Neural crest cell (in vitro differentiated cells): ENCODE measurements at places on chromosomes 13 and 19.
A peak's percentile ranks its signal among the peaks of the same experiment; 100 is the strongest.

DNA sequence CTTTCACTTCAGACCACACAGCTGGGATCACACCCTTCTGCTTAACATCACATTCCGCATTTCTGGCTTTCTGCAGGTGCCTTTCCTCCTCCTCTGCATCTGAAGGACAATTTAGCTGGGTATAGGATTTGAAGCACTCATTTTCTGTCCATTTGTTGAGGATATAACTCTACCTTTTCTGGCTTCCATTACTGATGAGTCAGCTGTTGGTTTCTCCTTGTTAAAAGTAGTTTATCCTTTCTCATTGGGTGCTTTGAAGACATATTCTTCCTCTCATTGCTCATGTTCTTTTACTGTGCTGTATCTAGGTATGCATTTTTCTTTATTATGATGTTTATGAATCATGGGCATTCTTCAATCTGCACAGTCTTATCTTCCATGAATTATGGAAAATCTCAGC is 199.3 kb upstream of the SOX1 start:
- no peak for DNase-seq

DNA sequence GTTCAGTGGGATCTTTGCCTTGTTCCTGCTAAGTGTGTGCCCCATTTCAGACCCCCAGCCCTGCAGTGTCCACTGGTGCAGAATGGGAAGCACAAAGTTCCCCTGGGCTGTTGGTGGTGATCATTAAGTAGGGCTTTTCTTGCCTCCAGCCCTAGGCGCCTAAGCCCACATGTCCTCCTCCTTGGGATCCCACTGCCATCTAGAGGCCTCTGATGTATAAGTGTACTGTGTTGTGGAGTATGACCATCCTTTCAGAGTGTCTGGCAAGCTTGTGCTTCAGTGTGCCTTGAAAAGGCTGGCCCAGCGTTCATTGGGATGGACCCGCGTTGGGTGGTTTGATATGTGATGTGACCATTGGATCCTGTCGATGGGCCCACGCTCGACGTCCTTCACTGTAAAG is 71.2 kb downstream of the WASF3 start:
- no peak for DNase-seq

GRCh38 chr19:18306888-18307260 is 16.0 kb downstream of the LSM4 start:
- no peak for DNase-seq

GRCh38 chr13:42878721-42879120 is 97.3 kb downstream of the FAM216B start:
- DNase-seq, result no peak

- no peak for DNase-seq
Measured at GRCh38 chr13:100602493-100603111, 14.0 kb upstream of the GGACT start.

GRCh38 chr19:6047741-6048251 is 62.5 kb downstream of the RFX2 start:
- peak; percentile 42 for DNase-seq

DNA sequence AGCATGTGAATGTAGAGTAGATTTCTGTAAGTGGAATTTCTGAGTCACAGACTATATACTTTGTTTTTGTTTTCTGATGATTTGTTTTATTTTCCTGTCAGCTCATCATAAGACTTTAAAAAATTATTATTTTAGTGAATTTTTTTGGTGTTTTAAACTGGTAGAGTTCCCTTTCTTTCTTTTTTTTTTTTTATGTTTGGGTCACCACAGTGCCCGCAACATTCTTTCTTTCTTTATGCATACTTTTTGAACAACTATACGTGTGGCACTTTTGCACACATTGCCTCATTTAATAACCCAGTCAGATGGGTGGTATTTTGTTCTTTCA is 46.0 kb downstream of the WDFY2 start:
- DNase-seq, result no peak

- DNase-seq, result no peak
Measured at GRCh38 chr19:46718157-46718933, 1.4 kb upstream of the PRKD2 start.

- DNase-seq, result no peak
Measured at GRCh38 chr13:111857846-111858560, 208.9 kb upstream of the SOX1 start.

DNA sequence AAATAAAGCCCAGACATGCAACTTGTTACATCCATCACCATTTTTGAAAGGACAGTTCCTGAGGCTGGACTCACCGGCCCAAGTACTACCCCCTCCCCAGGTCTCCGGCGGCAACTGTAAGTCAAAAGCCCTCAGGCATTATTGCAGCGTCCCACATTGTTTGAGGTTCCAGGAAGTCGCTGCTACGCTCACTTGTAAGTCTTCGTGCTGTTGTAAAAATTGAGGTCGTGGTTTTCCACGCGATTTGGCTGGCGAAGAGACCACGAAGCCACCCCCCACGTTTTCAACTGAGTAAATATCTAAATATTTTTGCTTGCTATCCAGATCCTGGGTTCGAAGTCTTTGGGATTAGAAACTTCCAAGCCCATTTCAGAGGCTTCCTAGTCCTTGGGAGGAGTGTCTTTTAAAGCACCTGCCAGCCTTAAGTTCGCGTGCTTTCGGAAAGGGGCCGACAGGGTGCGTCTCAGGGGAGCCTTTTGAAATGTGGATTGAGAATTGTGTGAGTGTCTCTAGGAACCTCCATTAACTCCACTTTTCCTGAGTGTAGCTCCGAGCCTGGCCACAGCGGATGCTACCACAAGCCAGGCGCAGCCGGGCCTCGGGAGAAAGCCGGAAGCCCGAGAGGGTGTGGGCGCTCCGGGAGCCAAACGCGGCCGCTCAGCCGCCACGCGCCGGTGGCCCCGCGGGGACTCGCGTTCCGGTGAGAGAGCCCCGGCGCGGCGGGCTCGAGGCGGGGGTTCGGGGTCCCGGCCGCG is 434 bp upstream of the FNDC3A start:
- peak; percentile 14 for DNase-seq

- no peak for DNase-seq
Measured at GRCh38 chr13:36090592-36090991, 40.6 kb downstream of the DCLK1 start.

- DNase-seq, result no peak
Measured at GRCh38 chr19:13172346-13173138, 22.3 kb downstream of the IER2 start.

DNA sequence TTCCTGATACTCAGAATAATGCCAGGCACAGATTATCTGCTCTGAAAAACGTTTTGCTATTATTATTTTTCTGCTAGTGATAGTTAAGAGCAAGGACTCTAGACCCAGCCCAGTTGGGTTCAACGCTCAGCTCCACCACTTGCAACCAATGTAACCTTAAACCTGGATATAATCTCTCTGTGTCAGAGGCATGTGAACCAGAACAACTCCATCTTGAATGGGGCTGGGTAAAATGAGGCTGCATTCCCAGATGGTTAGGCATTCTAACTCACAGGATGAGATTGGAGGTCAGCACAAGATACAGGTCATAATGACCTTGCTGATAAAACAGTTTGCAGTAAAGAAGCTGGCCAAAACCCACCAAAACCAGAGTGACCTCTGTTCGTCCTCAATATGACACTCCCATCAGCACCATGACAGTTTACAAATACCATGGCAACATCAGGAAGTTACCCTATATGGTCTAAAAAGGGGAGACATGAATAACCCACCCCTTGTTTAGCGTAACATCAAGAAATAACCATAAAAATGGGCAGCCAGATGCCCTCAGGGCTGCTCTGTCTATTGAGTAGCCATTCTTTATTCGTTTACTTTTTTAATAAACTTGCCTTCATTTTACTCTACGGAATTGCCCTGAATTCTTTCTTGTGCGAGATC is 13.6 kb downstream of the FAM187B start:
- no peak for DNase-seq

DNA sequence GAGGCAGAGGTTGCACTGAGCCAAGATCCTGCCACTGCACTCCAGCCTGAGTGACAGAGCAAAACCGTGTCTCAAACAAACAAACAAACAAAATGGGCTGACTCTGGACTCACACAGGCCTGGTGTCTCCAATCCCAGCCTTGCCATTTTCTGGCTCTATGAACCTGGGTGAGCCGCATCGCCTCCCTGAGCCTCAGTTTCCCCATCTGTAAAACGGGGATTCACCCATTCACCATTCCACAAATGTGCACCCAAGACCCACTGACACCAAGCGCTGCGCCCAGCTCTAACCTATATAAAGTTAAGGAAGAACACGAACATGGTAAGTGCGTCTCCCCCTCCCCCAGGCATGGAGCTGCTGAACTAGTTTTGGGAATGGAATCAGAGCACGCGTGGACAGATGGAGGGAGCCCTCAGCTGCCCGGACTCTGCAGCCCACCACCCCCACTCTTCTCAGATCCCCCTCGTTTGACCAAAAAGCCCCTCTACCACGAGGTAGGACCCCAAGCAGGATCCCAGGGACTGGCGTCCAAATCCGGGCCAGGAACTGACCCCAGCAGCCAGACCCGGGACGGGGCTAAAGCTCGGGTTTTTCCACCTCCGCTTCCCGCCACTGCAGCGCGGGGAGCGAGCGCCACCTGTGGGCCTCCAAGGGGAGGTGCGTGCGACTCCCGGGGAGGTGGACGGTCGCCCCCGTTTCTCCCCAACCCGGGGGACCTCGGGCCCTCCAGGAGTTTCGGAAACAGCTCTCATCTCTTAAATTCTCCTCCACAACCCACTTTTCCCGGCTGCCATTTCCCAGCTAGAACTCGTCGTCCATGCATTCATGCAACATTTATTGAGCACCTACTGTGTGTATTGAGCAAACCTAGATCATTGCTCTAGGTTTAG is 33.0 kb upstream of the ADGRE5 start:
- peak; percentile 76 for DNase-seq

DNA sequence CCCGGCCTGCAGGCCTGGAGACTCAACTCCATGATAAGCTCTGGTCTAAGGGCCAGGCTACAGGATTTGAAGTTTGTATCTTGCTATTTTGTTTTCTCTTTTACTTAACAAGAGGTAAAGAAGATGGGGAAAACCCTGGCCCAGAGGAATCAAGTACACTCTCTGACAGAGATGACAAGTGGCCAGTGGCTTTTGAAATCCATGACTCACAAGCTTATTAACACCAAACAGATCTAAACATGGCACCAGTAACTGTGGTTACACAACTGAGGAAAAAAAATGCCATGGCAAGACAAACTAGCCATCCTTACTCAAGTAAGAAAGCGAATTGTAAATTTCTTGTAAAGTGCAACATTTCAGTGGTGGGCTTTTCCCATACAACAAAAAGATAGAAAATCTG is 72.6 kb upstream of the SERTM1 start:
- DNase-seq, result no peak

DNA sequence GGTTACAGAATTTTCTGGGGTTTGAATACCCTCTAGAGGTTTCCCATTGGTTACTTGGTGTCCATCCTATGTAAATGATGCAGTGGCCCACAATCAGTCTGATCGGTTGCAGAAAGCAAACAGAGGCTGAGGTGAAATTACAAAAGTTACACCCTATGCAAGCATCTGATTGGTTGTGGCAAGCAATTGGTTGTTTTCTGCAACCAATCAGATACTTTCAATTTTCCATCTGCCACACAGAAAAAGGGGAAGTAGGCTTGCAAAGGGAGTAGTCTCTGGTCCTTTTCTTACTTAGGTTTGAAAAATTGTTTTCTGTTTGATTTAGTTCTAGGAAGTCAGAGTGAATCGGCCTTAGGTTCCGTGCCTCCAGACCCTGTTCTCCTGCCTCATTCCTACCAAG is 93.1 kb downstream of the WTIP start:
- no peak for DNase-seq

- no peak for DNase-seq
Measured at GRCh38 chr13:101258071-101258470, 158.2 kb downstream of the NALCN start.

DNA sequence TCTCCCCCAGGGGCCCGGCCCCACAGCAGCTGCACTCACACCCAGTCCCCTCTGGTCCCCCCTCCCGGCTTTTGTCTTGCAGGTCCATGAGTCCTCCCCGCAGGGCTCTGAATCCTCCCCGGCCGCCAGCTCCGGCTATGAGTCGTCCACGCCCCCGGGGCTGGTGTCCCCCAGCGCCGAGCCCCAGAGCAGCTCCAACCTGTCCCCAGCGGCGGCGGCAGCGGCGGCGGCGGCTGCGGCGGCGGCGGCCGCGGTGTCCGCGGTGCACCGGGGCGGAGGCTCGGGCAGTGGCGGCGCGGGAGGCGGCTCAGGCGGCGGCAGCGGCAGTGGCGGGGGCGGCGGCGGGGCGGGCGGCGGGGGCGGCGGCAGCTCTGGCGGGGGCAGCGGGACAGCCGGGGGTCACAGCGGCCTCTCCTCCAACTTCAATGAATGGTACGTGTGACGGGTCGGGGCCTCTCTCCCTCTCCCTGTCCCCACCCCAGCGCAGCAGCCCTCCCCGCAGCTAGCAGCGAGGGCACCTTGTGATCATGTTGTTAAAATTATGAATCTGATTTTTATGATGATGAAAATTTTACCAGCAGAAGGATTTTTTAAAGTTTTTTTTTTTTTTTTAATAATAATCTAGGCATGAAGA is 3.8 kb downstream of the ZIC2 start:
- DNase-seq, result no peak

DNA sequence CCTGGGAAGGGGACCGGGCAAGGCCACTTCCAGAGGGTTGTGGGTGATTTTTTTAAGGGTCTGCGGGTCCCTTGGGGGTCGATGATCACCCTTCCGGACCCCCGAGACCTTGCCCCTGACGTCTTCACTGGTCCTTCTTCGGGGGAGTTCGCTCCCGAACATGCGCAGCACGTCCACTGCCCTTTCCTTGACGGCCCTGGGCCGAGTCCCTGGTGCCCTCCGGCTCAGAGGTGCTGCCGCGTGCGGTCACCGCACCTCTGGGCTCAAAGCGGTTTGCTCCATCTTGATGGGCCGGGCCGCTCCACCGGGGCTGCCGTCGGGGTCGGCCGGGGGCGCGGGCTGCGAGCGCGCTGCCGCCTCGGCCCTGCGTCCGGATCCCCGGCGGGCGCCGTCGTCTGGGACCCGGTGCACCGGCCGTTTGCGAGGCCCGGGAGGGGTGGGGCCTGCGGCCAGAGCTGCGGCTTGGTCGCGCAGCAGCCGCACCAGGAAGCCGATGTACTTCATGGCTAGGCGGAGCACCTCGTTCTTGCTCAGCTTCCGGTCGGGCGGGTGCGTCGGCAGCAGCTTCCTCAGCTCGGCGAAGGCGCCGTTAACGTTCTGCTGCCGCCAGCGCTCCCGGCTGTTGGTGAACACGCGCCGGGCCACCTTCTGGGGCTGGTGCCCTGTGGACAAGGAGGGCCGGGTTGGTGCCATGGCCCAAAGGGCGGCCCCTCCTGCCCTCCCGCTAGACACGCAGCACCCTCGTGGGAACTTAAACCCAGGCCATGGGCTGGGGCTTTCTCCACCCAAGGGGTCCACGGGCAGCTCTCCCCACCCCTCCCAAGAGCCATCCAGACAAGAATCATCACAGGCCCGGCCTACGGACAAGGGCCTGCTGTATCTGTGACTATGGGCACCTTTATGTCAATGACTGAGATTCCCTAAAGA is 3.3 kb downstream of the LYL1 start:
- DNase-seq, result no peak
